ENCODE measurements at places on chromosomes 13 and 19. TPM values are rescaled to one million over a fixed set of nuclear protein-coding genes. Genes with fewer than 3 reads are reported as not detected.

SIGLECL1 gene
- total RNA-seq, result not detected

GDF15 gene
- total RNA-seq, result 0.29 TPM

DNA sequence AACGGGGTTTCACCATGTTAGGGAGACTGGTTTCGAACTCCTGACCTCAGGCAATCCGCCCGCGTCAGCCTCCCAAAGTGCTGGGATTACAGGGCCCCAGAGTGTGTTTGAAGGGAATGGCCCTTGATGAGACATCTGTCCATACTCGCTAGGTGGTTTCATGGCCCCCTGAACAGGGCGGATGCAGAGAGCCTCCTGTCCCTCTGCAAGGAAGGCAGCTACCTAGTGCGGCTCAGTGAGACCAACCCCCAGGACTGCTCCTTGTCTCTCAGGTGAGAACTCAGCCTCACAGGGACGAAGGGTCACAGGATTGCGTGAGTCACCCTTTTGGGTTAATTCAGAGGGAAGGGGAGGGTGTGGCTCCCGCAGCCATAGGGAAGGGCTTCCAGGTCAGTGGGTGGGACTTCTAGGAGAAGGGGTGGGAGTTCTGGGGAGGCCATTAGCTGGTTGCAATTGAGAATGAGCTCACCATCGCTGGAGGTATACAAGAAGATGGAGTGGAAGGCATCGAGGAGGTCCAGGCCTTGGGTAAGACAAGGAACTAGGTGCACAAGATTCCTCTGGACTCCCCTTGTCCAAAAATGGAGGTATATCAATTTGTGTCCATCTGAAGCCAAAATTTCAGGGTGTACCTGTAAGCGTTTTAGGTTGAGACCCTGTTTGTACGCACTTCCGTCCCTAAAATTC is 9.2 kb downstream of the SHD start:
- H3K36me3 ChIP-seq, result no peaks in the 10 kb centered on the region
- H3K4me3 ChIP-seq, result no peak overlapping the region
- DNase-seq, result no peak
- H3K27me3 ChIP-seq, result peaks cover 6% of the 10 kb centered on the region
- peaks cover 2% of the 10 kb centered on the region for H3K4me1 ChIP-seq

USE1 gene
- 23.1 TPM for total RNA-seq

DNA sequence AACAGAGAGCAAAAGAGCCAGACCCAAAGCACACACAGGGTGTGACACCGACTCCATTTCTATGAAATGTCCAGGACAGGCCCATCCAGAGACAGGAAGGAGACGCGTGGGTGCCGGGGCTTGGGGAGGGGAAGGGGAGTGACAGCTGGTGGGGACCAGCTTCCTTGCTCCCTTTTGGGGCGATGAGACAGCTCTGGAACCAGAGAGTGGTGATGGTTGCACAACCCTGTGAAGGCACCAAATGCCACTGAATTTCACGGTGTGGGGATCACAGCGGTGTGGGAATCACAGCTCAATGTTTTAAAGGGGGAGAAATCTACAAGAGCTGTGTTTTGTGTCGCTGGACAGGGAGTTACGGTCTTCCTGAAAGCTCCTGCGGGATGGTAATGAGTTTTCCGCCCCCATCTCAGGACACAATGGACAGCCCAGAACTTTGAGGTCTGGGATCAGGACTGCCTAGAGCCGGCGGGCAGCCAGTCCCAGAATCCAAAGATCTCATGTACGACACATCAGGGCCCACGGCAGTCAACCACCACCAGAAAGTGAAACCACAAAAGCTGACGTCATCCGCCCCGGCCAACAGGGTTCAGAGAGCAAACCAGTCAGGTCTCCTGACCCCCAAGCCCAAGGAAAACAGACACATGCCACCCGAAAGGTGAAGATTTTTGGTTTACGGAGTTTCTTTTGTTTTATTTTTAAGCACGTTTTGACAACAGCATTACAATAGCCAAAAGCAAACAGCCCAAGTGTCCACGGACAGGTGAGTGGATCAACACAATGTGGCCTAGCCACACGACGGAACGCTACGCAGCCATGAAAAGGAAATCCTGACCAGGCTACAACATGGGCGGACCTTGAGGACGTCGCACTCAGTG is 7.3 kb downstream of the SGTA start:
- no peaks in the 10 kb centered on the region for H3K27me3 ChIP-seq
- peak overlapping the region; percentile 96 for H3K27ac ChIP-seq
- H3K4me3 ChIP-seq, result peak overlapping the region; percentile 91
- peaks cover 25% of the 10 kb centered on the region for H3K4me1 ChIP-seq

DNA sequence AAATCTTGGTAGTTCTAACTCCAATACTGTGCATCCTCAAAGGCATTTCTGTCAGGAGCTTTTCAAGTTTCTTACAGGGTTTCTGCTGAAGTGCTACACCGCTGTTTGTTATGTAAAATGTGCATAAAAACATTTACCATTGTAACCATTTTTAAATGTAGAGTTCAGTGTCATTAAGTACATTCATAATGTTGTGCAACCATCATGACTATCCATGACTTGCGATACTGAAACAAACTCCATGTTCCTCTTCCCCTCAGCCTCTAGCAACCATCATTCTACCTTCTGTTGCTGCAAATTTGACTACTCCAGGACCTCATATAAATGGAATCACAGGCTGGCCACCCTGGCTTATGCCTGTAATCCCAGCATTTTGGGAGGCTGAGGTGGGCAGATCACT is 14.4 kb upstream of the SLC25A42 start:
- no peak overlapping the region for H3K4me3 ChIP-seq
- H3K4me1 ChIP-seq, result no peaks in the 10 kb centered on the region
- no peaks in the 10 kb centered on the region for H3K27me3 ChIP-seq
- H3K36me3 ChIP-seq, result no peaks in the 10 kb centered on the region
- DNase-seq, result no peak

- no peaks in the 10 kb centered on the region for H3K27me3 ChIP-seq
- H3K4me3 ChIP-seq, result peak overlapping the region; percentile 91
- H3K36me3 ChIP-seq, result peaks cover 16% of the 10 kb centered on the region
- peaks cover 57% of the 10 kb centered on the region for H3K4me1 ChIP-seq
- DNase-seq, result peak; percentile 53
- peak overlapping the region; percentile 99 for H3K27ac ChIP-seq
These were observed 1.4 kb upstream of the CD37 start for GRCh38 chr19:49333811-49334288.

GRCh38 chr19:33784432-33784831 is 12.2 kb upstream of the KCTD15 start:
- H3K27me3 ChIP-seq, result peaks cover 22% of the 10 kb centered on the region
- peaks cover 2% of the 10 kb centered on the region for H3K36me3 ChIP-seq
- H3K4me3 ChIP-seq, result no peak overlapping the region
- peak overlapping the region; percentile 2 for H3K27ac ChIP-seq
- no peak for DNase-seq

DNA sequence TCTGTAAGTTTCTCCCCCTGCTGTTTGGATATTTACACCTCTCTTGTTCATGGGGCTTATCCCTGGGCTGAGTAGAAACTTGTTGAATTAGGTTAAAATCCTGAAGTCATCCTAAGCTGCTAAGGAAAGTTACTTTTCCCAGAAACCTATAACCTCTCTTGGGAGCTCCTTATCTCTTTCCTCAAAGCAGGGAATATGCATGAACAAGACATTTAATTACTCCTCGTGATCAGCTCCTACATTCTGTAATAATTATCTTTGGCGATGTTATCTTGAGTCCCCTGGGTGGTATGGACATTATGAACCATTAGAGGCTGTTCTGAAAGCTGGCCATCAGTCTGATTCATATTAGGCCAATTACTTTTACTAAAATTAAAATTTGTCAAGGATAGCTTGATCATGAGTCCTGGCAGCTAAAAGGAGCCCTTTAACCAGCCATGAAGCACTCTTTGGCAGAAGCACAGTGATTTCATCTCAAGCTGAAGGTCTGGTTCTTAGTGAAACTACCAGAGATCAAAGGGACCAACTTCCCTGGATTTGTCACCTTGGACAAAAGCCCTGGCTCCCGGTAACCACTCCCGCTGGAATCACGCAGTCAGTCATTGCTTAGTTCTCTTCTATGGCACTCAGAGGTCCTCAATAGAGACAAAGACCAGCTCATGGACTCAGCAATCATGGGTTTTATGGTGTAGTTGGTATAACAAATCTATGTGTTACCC is 811.8 kb downstream of the UQCRFS1 start:
- no peaks in the 10 kb centered on the region for H3K36me3 ChIP-seq
- no peak overlapping the region for H3K4me3 ChIP-seq
- H3K27me3 ChIP-seq, result no peaks in the 10 kb centered on the region
- no peaks in the 10 kb centered on the region for H3K4me1 ChIP-seq

DNA sequence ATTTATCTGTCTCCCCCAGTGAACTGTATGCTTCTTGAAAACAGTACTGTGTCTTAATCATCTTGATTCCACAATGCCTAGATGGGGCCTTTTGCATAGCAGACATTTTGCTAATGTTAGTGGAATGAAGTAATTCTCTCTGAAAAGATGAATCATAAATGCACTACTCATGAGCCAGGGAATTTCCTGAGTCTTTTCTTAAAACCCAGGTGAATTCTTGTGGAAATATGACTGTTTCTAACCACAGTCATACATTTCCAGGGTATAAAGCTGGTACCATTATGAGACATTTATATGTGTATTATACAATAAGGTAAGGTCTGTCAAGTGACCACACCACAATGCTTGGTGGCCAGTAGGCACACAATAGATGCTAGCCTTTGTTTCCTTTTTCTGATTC is 5.5 kb upstream of the KCTD4 start:
- peaks cover 17% of the 10 kb centered on the region for H3K36me3 ChIP-seq
- no peak for DNase-seq
- peaks cover 13% of the 10 kb centered on the region for H3K4me1 ChIP-seq
- no peak overlapping the region for H3K4me3 ChIP-seq
- no peak overlapping the region for H3K27ac ChIP-seq

Measured in T-helper 17 cell (primary cell).